ENCODE measurements at places on chromosomes 3 and 15. TPM values are rescaled to one million over a fixed set of nuclear protein-coding genes. Genes with fewer than 3 reads are reported as not detected.
A peak's percentile ranks its signal among the peaks of the same experiment; 100 is the strongest.

GOLGA6L10 gene
- 2.2 TPM for total RNA-seq

KNG1 gene
- not detected for total RNA-seq

DLL4 gene
- 0.05 TPM for total RNA-seq

IREB2 gene
- total RNA-seq = 32.4 TPM

GRCh38 chr15:73233623-73234022, 135.1 kb downstream of the HCN4 start:
- DNase-seq = no peak

DNA sequence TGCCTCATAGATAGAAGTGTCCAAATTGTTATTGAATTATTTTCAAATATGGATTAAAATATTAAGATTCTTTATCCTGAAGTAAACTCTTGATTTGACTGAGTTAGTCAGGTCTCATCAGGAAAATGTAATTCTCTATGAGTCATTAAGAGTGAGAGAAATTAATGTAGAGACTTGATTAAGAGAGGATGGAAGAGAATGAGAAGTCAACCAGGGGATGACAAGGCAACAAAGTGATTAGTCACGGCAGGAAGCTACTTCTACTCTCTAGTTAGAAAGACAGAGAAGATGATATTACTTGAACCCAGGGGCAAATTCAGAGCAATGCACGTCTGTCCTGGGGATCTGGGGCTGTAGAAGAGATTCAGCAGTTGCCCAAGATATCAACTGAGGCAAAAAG, 202.5 kb downstream of the LSAMP start:
- no peak for DNase-seq

DNA sequence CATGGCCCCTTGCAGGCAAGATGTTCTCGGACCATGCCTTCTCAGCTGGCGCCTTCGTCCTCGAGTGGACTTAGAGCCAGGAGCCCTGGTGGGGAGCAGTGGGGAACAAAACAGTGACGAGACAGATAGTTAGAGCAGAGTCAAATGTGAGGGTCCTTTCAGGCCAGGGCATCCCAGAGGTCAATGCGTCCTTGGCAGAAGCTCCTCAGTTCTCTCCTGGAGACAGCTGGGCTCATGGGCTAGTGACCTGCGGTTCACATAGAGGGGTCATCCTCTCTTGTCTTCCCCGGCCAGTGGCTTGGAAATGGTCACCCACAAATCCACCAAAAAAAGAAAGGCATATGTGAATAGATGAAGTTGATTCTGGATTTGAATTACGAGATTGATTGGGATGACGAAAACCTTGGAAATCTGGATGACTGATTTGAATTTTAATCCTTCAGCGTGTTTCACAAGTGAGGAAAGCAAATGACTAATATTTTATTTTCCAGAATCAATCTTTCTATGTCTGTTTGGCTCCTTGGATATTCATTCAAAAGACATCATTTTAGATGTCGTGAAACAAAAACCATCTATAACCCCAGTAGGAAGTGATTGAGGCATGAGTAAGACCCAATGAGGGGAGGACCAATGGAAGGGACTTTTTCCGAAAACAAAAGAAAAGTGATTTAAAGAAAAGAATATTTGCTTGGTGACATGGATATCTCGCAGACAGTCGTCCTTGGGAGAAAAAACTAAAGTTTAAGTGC, 84.5 kb downstream of the ASB7 start:
- no peak for DNase-seq

GRCh38 chr15:61031532-61031931, 197.6 kb downstream of the RORA start:
- no peak for DNase-seq

GRCh38 chr3:172147113-172147818, 107.9 kb downstream of the FNDC3B start:
- DNase-seq = no peak

DNA sequence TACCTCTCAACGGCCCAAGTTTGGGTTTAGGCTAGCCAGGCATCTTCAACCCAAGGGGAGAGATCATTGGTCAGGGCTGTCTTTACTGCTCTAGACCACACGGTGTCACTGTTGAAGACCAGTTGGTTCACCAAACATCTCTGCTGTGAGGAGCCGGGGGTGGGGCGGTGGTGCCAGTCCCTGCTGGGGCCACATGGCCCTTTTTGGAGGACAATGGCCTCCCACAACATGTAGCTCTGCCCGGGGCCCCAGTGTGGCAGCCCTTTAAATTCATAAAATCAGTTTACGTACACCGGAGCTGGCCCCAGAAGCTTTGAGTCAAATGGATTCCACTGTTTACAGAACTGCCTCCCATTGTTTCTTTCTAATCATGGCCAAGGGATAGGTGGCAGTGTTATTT, 19.1 kb upstream of the TM4SF18 start:
- DNase-seq = peak; percentile 63

GRCh38 chr15:96324940-96325540, 5.5 kb upstream of the NR2F2 start:
- DNase-seq = no peak

- no peak for DNase-seq
Measured at GRCh38 chr3:59658274-59658673, 608.4 kb upstream of the CFAP20DC start.

DNA sequence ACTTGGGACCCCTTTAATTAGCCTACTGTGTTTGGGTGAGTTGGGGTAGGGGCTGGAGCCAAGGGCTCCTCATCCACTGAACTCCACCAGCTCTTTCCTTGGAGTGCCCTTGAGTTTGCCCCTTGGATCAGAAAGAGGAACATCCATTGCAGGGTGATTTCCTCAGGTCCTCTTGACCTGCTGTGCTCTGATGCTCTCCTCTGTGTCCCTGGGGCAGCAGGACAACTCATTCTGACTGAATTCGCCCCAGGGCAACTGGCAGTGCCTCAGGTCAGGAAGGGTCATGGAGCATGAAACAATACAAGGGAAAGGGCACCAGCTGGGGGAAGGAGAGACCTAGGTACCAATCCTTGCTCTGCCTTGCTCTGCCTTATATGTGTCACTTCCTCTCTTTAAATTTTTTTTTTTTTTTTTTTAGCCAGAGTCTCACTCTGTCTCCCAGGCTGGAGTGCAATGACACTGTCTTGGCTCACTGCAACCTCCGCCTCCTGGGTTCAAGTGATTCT, 47.8 kb downstream of the BSN start:
- DNase-seq = no peak

DNA sequence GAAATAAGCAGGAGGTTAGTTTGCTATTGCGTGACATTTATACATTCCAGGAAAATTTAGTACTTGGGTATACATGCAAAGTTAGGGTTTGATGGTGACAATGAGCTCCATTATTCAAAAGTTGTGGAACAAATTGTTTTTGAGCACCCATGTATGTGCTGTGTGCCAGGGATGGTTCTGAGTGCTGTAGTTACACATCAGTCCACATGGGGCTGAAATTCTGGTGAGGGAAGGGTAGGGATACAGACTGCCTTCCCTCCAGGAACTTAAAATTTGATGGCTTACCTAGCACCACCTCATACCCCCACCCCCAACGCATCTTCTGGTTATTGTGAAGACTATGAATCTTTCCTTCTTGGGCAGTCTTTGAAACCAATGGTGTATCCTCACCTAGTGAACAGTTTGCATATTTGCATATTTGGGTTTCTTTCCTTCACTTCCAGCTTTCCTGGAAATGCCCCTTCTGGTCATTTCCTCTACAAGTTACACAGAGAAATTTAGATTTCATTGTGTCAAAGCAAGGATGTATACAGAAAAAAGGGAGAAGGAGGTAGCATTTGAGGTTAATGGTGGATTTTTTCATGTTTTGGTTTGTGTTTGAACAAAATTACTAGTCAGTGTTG, 222.0 kb upstream of the IL12A start:
- no peak for DNase-seq

DNA sequence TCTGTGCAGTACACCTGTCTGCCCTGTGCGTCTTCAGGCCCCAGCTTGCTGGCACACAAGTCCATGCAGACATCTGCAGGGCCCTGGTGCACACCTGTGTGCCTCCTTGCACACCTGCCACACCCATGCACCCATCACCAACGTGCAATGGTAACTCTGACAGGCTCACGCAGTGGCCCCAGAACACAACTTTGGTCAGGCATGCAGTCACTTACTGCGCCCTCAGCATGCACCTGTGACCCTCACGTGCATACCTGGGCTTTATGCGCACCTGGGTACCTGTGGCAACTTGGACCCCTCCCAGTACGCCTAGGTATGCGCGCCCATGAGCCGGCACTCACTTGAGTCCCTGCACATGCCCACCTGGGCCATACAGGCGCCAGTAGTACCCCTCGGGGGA, 1.7 kb downstream of the PLXND1 start:
- DNase-seq = no peak

DNA sequence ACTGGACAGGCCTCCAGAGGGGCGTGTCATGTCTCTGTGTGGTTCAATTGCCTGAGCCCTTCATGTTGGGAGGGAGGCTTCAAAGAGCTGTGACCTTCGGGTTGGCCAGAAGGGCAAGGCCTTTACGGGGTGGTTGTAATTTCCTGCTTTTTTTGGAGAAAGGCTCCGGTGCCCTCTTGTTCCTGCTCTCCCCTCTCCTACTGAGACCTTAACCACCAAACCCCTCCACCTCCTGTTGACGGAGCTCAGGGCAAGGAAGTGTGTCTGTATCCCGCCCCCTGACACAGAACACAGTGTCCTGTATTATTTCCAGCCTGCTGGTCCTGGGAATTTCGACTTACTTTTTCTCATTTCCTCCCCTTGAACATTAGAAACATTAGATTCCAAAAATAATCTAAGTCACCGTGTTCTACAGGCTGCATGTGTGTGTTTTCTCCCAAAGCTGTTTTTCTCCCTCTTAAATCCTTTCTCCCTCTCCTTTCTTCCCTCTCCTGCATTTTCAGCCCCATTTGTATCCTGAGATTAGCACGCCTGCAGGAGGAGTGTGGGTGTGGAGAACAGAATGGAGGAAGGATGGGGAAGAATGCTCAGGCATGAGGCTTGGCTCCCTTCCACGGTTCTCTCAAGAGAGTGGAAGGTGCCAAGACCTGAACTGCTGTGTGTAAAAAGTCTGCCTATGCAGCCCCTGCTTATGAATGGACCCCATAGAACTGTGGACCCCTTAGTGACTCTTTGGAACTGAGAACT, 285.4 kb upstream of the ROPN1 start:
- DNase-seq = no peak

GRCh38 chr3:111730143-111730542, 128.9 kb upstream of the PHLDB2 start:
- DNase-seq = no peak

DNA sequence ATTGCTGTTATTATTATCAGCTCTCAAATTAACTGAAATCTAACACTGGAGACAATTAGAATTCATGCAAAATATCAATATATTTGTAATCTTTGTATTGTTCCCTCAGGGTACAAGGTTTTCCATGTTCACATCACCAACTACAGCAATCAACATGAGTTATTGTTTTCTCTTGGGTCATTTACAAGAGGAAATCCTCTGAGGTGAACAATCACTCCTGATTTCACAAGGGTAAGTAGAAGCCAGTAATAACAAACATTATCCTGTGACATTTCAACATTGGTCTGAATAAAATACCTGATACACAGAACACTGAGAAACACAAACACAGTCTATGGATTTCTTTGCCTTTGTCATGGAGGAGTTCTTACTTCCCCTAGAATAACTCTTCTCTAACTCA, 174.0 kb downstream of the SUCNR1 start:
- DNase-seq = peak; percentile 36

Data from NCI-H460 (cell line).